Activated T-cell treated with anti-CD3 and anti-CD28 coated beads, Interleukin-2, amount 50 U/mL, for 24 hours (primary cell): ENCODE measurements at places on chromosomes 3 and 15.

GRCh38 chr15:99992611-99993231 lies 259.5 kb upstream of the LYSMD4 start:
- DNase-seq: peak; percentile 9
- peaks cover 31% of the 10 kb centered on the region for H3K36me3 ChIP-seq
- H3K27me3 ChIP-seq: no peaks in the 10 kb centered on the region
- no peaks in the 10 kb centered on the region for H3K4me1 ChIP-seq

GRCh38 chr15:40468898-40469331 lies 1.9 kb upstream of the CHST14 start:
- no peak for DNase-seq
- no peaks in the 10 kb centered on the region for H3K27me3 ChIP-seq
- peaks cover 41% of the 10 kb centered on the region for H3K4me1 ChIP-seq
- H3K36me3 ChIP-seq: peaks cover 42% of the 10 kb centered on the region
- no peak overlapping the region for H3K4me3 ChIP-seq

DNA sequence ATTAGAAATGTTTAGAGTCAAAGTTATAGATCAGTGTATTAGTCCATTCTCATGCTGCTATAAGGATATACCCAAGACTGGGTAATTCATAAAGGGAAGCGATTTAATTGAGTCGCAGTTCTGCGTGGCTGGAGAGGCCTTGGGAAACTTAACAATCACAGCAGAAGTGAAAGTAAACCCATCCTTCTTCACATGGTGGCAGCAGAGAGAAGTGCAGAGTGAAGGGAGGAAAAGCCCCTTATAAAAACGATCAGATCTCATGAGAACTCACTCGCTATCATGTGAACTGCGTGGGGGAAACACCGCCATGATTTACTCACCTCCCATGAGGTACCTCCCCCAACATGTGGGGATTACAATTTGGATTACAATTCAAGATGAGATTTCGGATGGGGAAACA lies 871.5 kb downstream of the DIPK2A start:
- no peak for DNase-seq
- H3K27me3 ChIP-seq: no peaks in the 10 kb centered on the region
- no peak overlapping the region for H3K27ac ChIP-seq
- no peaks in the 10 kb centered on the region for H3K36me3 ChIP-seq
- H3K4me3 ChIP-seq: no peak overlapping the region

- H3K36me3 ChIP-seq: no peaks in the 10 kb centered on the region
- H3K27ac ChIP-seq: no peak overlapping the region
- H3K4me1 ChIP-seq: no peaks in the 10 kb centered on the region
- DNase-seq: no peak
- no peak overlapping the region for H3K4me3 ChIP-seq
Measured at GRCh38 chr3:96959901-96960641, 145.7 kb downstream of the EPHA6 start.

GRCh38 chr3:186929186-186929585 lies 1.1 kb upstream of the ST6GAL1 start:
- H3K4me1 ChIP-seq: peaks cover 31% of the 10 kb centered on the region
- H3K36me3 ChIP-seq: peaks cover 37% of the 10 kb centered on the region
- DNase-seq: no peak
- no peaks in the 10 kb centered on the region for H3K27me3 ChIP-seq
- H3K4me3 ChIP-seq: no peak overlapping the region

- H3K36me3 ChIP-seq: no peaks in the 10 kb centered on the region
- no peaks in the 10 kb centered on the region for H3K27me3 ChIP-seq
- no peaks in the 10 kb centered on the region for H3K4me1 ChIP-seq
- H3K27ac ChIP-seq: no peak overlapping the region
- H3K4me3 ChIP-seq: no peak overlapping the region
Measured at GRCh38 chr3:166986000-166986399, 394.1 kb downstream of the ZBBX start.

- H3K27me3 ChIP-seq: peaks cover 11% of the 10 kb centered on the region
- H3K4me1 ChIP-seq: peaks cover 4% of the 10 kb centered on the region
- H3K27ac ChIP-seq: no peak overlapping the region
- no peak overlapping the region for H3K4me3 ChIP-seq
Measured at GRCh38 chr3:2921903-2922302, 188.3 kb downstream of the IL5RA start.

DNA sequence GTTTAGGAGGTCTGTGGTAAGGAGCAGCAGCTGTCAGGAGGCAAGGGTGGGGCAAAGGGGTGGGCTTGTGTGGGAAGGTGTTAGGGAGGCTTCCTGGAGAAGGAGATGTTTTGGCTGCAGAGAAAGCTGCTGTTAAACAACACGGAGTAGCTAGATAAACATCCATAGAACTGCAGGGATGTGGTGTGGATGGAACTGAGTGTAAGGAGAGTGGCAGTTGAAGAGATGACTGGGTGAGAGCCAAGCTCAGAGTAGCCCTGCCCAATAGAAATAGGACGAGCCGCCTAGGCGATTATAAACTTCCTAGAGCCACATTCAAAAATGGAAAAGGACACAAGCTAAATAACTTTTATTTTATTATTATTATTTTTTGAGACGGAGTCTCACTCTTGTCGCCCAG lies 19.9 kb downstream of the RPLP1 start:
- H3K4me3 ChIP-seq: no peak overlapping the region
- peaks cover 24% of the 10 kb centered on the region for H3K4me1 ChIP-seq
- H3K27me3 ChIP-seq: peaks cover 5% of the 10 kb centered on the region
- no peak for DNase-seq
- no peak overlapping the region for H3K27ac ChIP-seq

GRCh38 chr3:128315313-128315712 lies 151.4 kb downstream of the DNAJB8 start:
- H3K36me3 ChIP-seq: peaks cover 39% of the 10 kb centered on the region
- no peaks in the 10 kb centered on the region for H3K27me3 ChIP-seq
- H3K4me1 ChIP-seq: peaks cover 63% of the 10 kb centered on the region

DNA sequence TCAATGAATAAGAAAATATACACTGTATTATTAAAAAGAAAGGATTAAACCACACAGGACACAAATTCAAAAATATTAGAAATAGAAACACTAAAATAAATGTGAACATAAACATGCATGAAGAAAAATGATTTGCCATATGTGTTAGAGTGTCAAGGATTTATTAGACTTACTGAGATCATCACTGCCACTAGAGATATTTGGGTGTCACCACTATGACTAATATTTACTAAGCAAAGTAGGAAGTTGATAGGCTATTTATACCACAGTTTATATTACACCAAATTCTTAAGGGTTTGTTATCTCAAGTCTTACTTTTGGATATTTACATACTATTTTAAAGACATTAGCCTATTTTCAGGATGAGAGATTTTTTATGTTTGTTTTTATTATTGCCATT lies 575.0 kb upstream of the SGO1 start:
- no peak overlapping the region for H3K4me3 ChIP-seq
- no peaks in the 10 kb centered on the region for H3K36me3 ChIP-seq
- H3K4me1 ChIP-seq: no peaks in the 10 kb centered on the region
- no peak overlapping the region for H3K27ac ChIP-seq
